ENCODE measurements at places on chromosomes 16 and 17.

DNA sequence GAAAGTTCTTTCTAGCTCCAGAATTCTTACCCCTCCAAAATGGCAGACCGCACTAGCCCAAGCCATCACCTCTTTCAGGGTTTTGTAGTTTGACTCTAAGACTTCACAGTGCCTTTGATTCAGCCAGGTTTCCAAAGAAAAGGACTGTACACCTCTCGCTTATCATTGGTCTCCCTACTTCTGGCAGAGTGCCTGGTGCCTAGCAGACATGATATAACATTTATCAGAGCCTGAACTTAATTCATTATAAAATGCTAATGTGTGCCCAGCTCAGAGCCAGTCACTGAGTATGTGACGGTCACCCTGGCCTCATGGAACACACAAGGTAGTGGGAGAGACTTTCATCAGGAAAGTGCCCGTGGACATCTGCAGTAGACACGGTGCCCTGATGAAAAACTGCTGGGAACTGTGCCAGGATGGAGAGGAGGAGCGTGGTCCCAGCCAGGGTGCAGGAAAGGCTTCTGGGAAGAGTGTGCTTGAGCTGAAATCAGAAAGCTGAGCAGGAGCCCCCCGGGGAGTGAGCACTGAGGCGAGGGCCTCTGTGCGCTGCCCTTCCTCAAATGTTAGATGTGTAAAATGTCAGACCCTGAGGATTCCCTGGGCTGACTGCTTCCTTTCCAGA, 34.3 kb upstream of the LGALS9 start:
- DNase-seq, result no peak
- H3K4me1 ChIP-seq, result peaks cover 18% of the 10 kb centered on the region
- H3K4me3 ChIP-seq, result peak overlapping the region; percentile 22
- peaks cover 32% of the 10 kb centered on the region for H3K36me3 ChIP-seq
- H3K27me3 ChIP-seq, result no peaks in the 10 kb centered on the region
- no peak overlapping the region for H3K27ac ChIP-seq

DNA sequence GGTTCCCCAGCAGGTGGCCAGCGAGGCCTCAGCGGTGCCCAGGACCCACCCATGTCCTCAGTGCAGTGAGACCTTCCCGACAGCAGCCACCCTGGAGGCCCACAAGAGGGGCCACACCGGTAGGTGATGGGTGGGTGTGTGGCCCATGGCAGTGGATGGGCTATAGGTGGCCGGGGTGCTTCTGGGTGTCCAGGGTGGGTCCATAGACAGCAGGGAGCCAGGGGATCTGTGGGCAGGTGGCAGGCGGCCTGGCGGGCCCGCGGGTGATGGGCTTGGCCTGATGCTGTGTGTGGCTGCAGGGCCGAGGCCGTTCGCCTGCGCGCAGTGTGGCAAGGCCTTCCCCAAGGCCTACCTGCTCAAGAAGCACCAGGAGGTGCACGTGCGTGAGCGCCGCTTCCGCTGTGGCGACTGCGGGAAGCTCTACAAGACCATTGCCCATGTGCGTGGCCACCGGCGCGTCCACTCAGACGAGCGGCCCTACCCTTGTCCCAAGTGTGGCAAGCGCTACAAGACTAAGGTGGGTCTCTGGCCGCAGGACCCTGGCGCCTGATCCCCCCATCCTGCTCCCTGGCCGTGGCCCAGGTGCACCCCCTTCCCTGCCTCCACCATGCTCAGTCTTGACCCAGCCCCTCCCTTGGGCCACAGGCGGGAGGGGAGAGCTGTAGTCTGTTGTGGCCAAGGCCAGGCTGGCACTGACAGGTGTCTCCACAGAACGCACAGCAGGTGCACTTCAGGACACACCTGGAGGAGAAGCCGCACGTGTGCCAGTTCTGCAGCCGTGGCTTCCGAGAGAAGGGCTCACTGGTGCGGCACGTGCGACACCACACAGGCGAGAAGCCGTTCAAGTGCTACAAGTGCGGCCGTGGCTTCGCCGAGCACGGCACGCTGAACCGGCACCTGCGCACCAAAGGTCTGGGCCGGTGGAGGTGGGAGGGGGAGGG, 2.1 kb upstream of the DNASE1L2 start:
- H3K4me3 ChIP-seq, result no peak overlapping the region
- H3K27me3 ChIP-seq, result no peaks in the 10 kb centered on the region
- H3K4me1 ChIP-seq, result no peaks in the 10 kb centered on the region
- DNase-seq, result no peak
- H3K36me3 ChIP-seq, result peaks cover 19% of the 10 kb centered on the region

- no peak for DNase-seq
- H3K4me3 ChIP-seq, result no peak overlapping the region
- H3K4me1 ChIP-seq, result no peaks in the 10 kb centered on the region
- no peaks in the 10 kb centered on the region for H3K36me3 ChIP-seq
- no peaks in the 10 kb centered on the region for H3K27me3 ChIP-seq
Measured at GRCh38 chr17:71033336-71033735, 864.0 kb downstream of the KCNJ2 start.

DNA sequence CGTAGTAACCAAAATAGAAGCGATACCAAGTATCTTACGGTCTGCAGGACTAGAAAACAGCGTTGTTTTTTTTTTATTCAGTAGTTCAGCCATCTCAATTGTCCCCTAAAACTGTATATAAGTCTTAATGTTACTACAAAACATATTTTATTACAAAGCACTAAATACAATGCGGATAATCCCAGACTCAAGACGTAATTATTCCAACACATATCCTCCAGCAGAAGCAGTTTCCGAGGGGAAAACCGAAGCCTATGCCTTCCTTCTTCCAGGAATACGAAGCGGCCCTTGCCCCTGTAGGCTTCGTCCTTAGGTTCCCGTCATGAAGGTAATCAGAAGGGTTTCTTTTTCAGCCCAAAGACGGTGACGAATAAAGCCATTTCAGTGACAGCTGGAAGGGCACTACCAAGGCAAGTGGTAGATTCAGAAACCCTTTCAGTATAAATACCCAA, 2.3 kb downstream of the TMEM107 start:
- H3K4me3 ChIP-seq, result peak overlapping the region; percentile 80
- H3K27me3 ChIP-seq, result no peaks in the 10 kb centered on the region
- peaks cover 50% of the 10 kb centered on the region for H3K4me1 ChIP-seq
- H3K27ac ChIP-seq, result peak overlapping the region; percentile 100

DNA sequence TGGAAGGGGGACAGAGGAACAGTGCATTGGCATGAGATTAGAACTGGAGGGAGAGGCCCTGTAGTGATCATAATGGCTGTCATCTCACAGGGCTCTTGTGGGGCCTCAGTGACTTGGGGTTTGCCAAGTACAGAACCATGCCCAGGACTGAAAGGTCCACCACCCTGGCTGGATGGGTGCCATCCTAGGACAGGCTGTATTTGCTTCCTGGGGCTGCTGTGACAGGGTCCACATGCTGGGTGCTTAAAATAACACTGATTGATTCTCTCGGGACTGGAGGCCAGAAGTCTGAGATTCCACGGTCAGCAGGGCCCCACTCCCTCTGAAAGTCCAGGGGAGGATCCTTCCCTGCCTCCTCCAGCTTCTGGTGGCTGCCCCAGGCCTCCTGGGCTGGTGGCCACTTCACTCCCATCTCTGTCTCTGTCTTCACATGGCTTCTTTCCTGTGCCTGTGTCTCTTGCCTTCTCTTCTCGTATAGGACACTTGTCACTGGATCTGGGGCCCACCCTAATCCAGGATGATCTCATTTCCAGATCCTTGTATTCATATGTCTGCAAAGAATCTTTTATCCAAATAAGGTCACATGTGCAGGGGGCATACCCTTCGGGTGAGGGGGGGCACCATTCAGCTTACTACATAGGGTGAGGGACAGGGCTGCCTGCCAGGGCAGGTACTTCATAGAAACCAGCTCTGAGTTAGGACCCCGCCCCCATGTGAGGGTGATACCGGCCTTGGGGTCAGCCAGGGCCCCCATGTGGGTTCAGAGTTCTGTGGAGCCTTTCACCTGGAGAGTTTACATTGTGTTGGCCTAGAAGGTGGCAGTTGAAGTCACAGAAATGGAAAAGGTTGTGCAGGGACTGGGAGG, 52.6 kb downstream of the USP22 start:
- no peak overlapping the region for H3K27ac ChIP-seq
- H3K4me3 ChIP-seq, result no peak overlapping the region
- H3K27me3 ChIP-seq, result no peaks in the 10 kb centered on the region
- no peaks in the 10 kb centered on the region for H3K36me3 ChIP-seq

GRCh38 chr17:51533821-51534220, 273.5 kb downstream of the UTP18 start:
- no peaks in the 10 kb centered on the region for H3K4me1 ChIP-seq
- H3K4me3 ChIP-seq, result no peak overlapping the region
- H3K27me3 ChIP-seq, result no peaks in the 10 kb centered on the region
- no peak for DNase-seq
- no peak overlapping the region for H3K27ac ChIP-seq

- H3K4me1 ChIP-seq, result no peaks in the 10 kb centered on the region
- DNase-seq, result no peak
- H3K27me3 ChIP-seq, result no peaks in the 10 kb centered on the region
- H3K27ac ChIP-seq, result no peak overlapping the region
- H3K4me3 ChIP-seq, result no peak overlapping the region
Measured at GRCh38 chr16:57175896-57176295, 9.9 kb downstream of the PSME3IP1 start.

- H3K36me3 ChIP-seq, result no peaks in the 10 kb centered on the region
- no peak overlapping the region for H3K4me3 ChIP-seq
- H3K4me1 ChIP-seq, result peaks cover 59% of the 10 kb centered on the region
- no peak overlapping the region for H3K27ac ChIP-seq
- DNase-seq, result no peak
Measured at GRCh38 chr17:77996256-77996655, 37.8 kb downstream of the TNRC6C start.

GRCh38 chr17:27559506-27560481, 71.2 kb upstream of the LGALS9 start:
- H3K4me3 ChIP-seq, result no peak overlapping the region
- H3K4me1 ChIP-seq, result peaks cover 24% of the 10 kb centered on the region
- H3K36me3 ChIP-seq, result peaks cover 41% of the 10 kb centered on the region
- H3K27me3 ChIP-seq, result no peaks in the 10 kb centered on the region

DNA sequence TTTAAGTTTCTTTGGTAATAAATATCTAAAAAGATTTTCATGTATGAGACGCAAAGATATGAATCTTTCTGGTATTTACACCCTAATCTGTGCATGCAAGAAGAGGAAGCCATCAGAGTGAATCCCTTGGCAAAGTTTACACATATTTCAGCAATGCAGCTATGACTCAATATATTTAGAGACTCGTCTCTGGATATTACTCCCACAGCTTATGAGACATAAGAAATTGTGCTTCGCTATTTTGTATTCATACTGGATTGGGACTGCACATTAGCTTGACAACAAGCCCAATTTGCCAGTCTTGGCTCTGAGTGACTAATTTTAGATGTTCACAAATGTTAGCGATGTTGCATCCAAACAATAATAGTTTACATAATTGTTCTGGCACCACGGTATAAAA, 532.0 kb downstream of the CDH11 start:
- no peak for DNase-seq
- no peaks in the 10 kb centered on the region for H3K4me1 ChIP-seq

GRCh38 chr17:77456951-77457548, 316.3 kb downstream of the SEC14L1 start:
- H3K4me3 ChIP-seq, result peak overlapping the region; percentile 87
- H3K4me1 ChIP-seq, result peaks cover 81% of the 10 kb centered on the region
- peak overlapping the region; percentile 100 for H3K27ac ChIP-seq

DNA sequence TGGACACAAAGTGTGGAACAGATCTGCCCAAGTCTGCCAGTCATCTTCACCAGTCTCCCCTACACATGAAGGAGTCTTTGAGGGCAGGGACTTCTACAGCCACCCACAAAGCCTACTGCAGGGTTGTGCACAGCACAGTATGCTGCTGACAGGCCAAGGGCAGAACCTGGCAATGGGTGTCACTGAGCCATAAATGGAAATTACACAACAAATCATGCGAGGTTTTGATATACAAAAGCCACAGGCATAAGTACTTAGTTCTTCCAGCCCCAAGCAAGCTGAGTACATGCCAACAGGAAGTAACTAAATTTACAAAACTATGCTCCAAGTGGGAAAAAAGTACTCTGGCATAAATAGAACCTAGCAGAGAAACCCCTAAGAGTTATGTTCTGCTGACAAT, 7.8 kb upstream of the PSMC3IP start:
- H3K4me3 ChIP-seq, result no peak overlapping the region
- H3K36me3 ChIP-seq, result peaks cover 14% of the 10 kb centered on the region
- no peak overlapping the region for H3K27ac ChIP-seq
- no peak for DNase-seq

GRCh38 chr17:34656801-34657200, 77.4 kb downstream of the TMEM132E start:
- no peak overlapping the region for H3K27ac ChIP-seq
- H3K4me1 ChIP-seq, result no peaks in the 10 kb centered on the region
- H3K36me3 ChIP-seq, result no peaks in the 10 kb centered on the region
- DNase-seq, result no peak

Measured in activated naive CD8-positive, alpha-beta T cell treated with anti-CD3 and anti-CD28 coated beads, Interleukin-2, amount 50 U/mL, for 24 hours (primary cell).